Hematopoietic multipotent progenitor cell treated with erythropoietin and hydrocortisone succinate and interleukin-3 and kit ligand, for 15 days (in vitro differentiated cells): ENCODE measurements at places on chromosomes 2 and 18.

- DNase-seq: no peak
These were observed 239.0 kb upstream of the MMADHC start for GRCh38 chr2:149826471-149827125.

GRCh38 chr2:111186121-111186715 lies 65.5 kb downstream of the BCL2L11 start:
- DNase-seq: no peak

GRCh38 chr2:230742781-230743180 lies 30.1 kb downstream of the CAB39 start:
- DNase-seq: no peak

- no peak for DNase-seq
These were observed 170.4 kb upstream of the MYCN start for GRCh38 chr2:15769676-15770547.

GRCh38 chr2:236209996-236210395 lies 41.8 kb upstream of the GBX2 start:
- DNase-seq: no peak

DNA sequence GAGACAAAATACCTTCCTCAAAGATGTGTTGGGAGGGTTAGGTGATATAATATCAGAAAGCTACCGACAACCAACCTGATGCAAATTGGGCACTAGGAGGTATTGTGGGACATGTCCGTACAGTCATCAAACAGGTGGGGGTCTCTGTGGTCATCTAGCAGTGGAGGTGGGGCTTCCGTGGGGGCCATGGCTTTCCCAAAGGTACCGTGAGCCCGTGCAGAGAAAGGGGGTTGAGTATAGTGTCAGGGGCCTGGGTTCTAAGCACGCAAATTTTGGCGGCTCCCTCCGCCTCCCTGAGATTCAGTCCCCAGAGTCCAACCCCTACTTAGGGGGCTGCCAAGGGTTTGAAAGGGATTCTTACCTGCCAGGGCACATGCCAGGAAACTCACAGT lies 32.6 kb downstream of the HJURP start:
- DNase-seq: no peak

- no peak for DNase-seq
These were observed 585.6 kb downstream of the TSN start for GRCh38 chr2:122341007-122341406.

DNA sequence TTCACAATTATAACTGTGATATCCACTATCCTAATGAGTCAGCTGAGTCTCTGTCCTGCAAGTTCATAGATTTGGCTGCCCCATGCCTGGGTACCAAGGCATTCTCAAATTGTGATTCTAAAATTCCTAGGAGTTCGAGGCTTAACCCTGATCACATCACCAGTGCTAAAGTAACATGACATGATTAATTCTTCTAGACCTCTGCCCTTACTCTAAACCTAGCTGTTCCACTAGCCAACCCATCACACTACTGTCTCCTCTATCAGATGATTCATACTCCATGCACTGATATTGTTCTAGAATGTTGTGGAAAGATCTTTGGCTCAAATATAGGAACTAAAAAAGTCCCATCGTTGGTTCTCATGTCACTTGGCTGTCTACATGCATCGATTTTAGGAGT lies 487.6 kb downstream of the PIK3C3 start:
- no peak for DNase-seq

GRCh38 chr2:150043172-150043500 lies 444.3 kb downstream of the RND3 start:
- DNase-seq: no peak

DNA sequence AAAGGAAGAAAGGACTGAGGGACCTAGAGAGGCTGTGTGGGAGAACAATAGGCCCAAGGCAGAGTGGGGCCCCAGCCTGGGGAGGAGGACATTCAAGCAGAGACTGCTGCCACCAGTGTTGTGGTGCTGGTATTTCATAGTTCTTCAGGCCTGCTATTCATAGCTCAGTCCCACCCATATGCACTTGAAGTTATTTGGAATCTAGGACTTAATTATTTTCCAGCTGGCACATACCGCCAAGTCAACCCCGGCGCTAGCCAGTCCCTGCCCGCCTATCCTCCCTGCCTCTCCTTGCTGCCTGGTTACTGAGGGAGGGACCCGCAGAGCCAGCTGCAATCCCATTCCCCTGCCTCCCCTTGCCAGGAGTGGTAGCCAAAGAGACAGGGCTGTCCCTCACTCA lies 141.2 kb downstream of the CABLES1 start:
- no peak for DNase-seq

GRCh38 chr2:75553935-75554531 lies 6.7 kb downstream of the EVA1A start:
- DNase-seq: no peak

DNA sequence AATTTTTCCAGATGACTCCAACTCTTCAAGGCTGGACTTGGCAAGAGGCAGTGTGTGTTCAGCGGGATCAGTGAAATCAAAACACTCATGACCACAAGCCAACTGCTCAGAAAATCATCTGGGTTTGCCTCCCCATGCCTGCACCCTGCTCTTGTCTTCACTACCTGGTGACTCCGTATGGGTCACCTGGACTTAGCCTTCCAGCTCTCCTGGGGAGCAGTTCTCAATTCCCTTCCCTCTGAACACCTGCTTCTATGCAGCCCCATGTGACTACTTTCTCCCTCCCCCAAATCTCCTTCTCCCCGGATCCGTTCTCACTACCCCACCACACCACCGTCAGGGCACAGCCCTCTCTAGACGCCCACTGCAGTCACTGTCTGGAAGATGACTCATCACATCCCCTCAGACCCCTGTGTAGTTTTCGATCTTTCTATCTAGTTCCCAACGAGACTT lies 130.2 kb upstream of the ID2 start:
- DNase-seq: no peak

DNA sequence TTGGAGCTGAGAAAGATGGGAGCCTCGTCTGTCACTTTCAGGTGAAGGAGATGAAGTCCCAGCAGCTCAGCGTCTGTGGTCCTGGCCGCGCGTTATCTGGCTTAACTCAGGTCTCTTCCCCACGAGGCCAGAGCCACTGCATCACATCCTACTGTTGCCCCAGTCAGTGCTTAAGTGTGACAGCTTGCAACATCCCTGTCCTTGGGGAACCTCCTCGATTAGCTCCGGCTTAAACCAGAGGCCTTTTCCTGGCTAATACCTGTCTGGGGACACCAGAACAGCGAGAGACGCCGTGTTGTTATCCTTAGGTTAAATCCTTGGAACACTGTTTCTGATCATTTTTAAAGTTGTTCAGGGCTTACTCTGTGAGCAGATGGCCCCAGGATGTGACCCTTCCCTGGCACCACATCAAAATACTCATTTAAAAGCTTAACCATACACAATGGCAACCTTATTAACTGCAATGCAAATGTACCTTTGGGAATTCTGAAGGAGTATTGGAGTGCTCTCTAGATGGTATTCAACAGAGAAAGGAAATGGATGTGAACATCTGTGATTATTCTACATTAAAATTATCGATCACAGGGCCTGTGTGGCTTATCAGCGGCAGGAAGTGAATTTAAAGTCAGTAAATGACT lies 61.2 kb upstream of the SPP2 start:
- DNase-seq: no peak

DNA sequence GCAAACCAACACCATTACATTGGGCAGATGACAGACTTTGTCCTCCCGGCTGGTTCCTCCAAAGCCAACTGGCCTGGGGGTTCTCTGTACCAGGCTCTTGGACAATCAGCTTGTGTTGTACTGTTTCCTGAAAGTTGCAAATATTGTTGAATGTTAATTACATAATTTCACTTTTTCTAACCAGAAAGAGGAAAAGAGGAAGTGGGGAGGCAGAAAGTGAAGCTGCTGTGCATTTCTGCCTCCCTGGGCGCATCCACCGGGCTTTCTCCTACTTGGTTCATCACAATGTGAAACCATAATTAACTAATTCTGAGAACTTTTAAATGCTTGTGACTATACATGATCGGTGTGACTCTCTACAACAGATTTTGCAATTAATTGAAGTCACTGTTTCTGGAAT lies 10.1 kb downstream of the TWIST2 start:
- no peak for DNase-seq

DNA sequence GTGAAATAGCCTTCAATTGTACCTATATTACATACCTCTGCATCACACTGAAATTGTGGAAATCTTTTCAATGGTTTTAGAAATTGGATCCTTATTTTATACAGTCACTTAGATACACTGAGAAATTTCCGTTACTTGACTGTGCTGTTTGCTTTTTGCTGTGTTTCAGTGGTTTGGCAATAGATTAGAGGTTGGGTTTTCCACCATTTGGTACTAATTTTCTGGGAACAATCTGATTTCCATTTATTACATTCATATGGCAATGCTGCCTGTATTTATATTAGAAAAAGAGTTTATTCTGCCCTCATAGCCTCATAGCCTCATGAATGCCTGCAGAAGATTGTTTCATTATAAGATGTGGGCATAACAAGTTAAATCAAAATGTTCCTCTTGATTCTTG lies 285.0 kb downstream of the GULP1 start:
- no peak for DNase-seq

DNA sequence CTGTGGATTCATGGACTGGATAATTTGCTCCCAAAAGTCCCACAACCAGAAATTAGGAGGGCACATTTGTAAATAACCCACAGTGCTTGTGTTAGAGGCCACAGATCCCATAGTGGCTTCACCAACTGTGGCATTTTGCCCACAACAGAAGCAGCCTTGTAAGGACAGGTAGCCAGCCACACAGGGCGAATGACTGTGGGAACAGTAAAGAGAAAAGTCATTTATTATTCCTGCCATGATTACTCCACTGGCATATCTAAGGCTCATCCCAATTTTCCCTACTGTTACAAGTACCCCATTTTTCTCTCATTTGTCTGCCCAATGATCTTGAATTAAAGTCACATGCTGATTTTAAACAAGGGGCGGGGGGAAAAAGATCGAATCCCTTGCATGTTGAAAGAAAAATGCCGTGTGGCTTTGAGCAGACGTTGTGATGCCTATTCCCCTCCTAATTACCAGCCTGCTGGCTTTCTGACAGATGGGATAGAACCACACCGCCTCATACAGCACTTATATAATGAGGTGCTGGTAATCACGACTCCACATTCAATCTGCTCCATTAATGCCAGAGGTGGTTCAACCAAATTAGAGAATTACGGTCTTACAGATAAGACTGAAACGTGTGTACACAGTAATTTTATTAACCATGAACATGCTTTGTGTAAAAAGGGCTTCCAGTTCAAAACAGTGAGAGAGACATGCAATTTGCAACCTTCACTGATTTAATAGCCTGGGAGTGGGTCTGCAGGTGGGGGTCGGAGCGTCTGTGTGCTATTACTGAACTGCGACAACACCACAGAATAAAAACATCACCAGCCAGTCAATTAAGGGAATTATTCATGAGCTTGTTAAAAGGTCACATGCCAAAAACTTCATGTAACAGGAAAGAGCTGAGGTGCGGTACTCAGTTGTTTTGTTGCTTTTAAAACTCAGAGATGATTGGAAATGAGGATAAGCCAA lies 196.0 kb downstream of the TMEM163 start:
- DNase-seq: no peak

DNA sequence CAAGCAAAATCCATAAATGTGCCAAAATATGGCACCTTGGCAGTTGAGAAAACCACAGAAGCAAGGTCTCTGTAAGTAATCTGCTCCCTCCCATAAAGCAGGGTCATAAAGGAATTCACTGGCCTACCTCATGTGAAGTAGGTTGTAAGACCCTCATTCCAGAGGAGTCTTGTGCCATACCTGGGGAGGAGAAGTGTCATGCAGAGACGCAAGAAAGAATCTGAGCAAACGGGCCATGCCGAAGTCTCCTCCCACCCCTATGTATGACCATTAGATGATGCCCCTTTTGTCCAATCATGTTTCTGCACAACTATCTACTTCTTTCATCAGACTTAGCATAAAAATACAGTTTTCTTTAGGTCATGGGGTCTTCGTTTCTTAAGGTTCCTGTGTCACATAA lies 14.6 kb downstream of the NMUR1 start:
- DNase-seq: no peak

DNA sequence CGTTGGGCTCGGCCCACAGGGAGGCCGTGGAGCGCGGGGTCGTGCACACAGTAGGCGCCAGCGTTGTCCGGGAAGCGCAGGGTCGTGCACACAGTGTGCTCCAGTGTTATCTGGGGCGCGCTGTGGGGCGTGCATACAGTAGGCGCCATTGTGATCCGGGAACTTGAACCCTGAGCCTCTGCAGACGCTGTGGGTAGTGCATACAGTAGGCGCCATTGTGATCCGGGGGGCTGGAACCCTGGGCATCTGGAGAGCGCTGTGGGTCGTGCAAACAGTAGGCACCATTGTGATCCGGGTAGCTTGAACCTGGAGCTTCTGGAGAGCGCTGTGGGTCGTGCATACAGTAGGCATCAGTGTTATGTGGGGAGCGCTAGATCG lies 793 bp downstream of the ZNF236 start:
- DNase-seq: no peak

- no peak for DNase-seq
These were observed 21.7 kb upstream of the LCLAT1 start for GRCh38 chr2:30425326-30425725.

GRCh38 chr2:176120364-176121189 lies 1.9 kb upstream of the HOXD9 start:
- DNase-seq: no peak

DNA sequence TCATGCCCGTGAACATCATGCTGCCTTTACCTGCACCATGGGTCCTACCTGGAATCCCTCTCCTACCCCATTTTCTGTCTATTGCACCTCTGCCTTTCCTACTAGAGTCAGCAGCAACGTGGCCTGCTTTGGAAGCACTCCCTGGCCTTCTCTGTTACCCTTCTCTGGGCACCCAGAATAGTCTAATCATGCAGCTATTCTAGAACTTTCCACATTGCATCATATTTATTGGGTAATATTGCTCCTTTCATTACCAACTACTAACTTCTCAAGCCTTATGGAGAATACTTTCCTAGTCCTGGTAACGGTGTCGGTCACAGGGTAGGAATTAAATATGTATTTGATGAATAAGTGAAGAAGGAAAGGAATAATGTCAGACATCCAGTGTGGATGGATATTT lies 33.3 kb upstream of the CREG2 start:
- DNase-seq: no peak

GRCh38 chr2:5519286-5519685 lies 172.9 kb upstream of the SOX11 start:
- DNase-seq: no peak

- no peak for DNase-seq
These were observed 15.6 kb downstream of the ARHGEF33 start for GRCh38 chr2:38905251-38905650.

DNA sequence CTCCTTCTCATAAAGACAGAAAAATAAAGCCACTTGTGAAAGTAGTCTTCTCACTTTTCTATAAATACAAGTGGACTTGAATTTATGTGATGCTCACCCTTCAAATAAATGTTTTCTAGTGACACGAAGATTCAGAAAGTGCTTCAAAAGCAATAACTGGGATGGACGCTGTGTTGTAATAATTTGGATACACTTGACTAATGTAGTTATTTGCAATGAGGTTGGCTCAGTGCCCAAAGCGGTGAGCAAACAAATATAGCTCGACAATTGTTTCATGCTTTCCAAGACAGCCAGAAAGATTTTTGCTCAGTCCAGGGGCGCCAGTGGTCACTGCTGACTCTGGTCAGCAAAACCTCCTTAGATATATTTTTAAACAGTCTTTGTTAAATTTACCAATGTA lies 278.6 kb upstream of the KLHL14 start:
- DNase-seq: no peak
